ENCODE measurements at places on chromosomes 4 and X.

DNA sequence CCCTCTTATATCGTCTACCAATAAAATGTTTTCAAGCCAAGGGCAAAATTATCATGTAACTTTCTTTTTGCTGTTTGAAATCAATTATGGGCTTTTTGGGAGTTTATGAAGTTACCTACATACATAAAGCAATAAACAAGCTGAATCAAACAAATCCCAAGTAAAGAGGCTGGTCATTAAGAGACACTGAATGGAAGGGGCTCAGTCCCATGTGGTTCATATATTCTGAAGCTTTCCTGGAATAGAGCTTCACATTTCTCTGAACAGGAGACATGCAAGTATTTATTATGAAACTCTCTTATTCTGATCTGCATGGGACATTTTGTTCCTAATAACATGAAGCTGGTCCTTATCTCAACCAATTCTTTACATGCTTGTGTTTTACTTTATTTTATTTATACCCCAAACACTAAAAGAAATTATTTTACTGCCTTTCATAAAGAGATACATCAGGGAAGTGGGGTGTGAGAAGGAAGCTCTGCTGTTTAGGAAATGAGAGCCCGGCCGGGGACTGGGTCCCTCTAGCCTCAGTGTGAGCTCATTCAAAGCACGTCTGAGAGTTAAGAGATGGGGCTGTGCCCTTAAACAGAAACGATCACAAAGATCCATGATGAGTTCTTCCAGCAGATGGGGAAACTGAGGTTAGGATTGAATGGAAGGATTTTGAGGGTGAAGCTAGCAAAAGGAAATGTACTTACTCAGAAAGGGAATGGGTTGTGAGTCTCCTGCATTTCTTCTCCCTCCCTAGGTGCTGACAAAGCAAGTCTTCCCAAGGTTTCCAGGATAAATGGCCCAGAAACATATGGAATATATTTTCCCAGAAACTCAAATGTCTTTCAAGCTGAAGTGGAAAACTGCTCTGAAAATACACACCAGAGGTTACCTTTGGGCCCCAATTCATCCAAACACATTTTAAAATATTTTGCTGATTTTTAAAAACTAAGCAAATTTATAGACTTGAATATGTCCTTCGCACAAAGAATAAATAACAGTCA, 93.1 kb upstream of the LNX1 start:
- DNase-seq: no peak

GRCh38 chr4:187504974-187505797, 490.4 kb upstream of the ZFP42 start:
- no peak for DNase-seq

DNA sequence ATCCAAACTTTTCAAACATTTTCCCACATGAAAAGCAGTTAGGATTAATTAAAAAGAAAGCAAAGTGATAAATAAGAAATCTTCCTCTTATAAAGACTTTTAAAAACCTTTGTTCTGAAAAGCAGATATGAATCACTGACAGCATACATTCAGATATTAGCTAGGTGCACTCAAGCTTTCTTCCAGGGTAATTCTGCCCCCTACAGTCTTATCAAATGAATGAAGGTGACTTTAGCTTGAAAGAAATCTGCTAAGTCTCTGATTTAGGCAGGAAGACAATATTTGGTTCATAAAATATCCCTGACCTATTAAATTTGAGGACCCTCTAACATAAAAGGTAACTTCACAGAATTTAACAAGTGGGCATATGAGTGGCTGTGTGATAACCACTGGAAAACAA, 209.1 kb upstream of the FAM47A start:
- DNase-seq: no peak

- no peak for DNase-seq
Observed at GRCh38 chr4:99356992-99357391, 4.4 kb upstream of the ADH1C start.

GRCh38 chr4:140103676-140104075, 50.3 kb downstream of the MAML3 start:
- no peak for DNase-seq

GRCh38 chrX:136198678-136199243, 51.4 kb downstream of the FHL1 start:
- DNase-seq: no peak

DNA sequence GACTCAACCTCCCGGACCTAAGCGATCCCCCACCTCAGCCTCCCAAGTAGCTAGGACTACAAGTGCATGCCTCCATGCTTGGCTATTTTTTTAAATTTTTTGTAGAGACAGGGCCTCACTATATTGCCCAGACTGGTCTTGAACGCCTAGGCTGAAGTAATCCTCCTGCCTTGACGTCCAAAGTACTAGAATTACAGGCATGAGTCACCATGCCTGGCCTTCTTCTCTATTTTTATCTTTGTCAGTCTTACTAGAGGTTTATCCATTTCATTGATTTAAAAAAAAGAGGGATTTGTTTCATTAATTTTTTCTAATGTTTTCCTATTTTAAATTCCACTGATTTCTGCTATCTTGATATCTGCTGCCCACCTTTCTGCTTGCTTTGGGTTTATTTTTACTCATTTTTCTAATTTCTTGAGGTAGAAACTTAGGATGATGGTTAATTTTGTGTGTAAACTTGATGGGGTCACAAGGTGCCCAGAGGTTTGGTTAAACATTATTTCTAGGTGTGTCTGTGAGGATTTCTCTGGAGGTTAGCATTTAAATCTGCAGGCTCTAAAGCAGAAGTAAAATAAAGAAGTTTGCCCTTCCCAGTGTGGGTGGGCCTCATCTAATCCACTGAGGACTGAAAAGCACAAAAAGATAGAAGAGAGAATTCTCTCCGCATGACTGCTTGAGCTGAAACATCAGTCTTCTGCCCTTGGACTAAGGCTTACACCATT, 116.2 kb upstream of the DCLK2 start:
- no peak for DNase-seq

- no peak for DNase-seq
Observed at GRCh38 chrX:103356130-103356798, at the start of gene TCEAL9. TCEAL9 (plus strand) TSS chrX:103356506; CDS start chrX:103357685, 1,179 bp downstream.
